Stromal cell of bone marrow (primary cell): ENCODE measurements at places on chromosomes 7 and 10.
A peak's percentile ranks its signal among the peaks of the same experiment; 100 is the strongest.

DNA sequence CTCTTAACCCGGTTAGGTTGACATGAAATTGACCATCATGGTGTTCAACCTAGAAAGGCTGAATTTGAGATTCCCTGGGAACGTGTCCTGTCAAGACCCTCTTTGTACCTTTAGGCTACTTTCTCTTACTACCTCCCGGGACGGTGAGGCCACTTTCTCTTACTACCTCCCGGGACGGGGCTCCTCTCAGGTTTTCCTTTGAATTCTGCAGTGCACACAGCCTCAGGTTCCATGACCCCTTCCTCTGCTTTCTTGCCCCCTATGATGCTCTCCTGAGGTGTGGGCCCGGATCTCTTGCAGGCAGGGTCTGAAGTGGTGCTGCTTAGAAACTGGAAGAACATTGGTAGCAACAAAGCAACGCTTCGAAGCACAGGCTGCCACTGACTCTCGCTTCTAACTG, 155.3 kb downstream of the CAMK1D start:
- no peak for DNase-seq

DNA sequence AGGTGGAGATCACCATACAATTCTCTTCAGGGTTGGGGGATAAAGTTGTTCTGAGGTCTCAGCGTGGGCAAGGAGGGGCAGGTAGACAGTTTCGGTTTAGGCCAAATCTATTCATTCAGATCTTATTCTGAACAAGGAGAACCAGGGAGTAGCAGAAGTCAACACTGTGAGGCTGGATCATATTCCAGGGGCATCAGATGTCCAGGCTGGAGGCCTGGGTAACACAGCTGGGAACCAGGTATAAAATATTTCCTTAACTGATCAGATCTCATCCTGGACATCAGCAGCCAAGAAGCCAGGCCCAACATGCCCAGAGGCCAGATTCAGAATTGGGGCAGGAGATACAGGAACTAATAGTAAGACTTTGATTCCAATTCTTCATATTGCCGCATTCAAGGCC, 19.2 kb upstream of the FLNC start:
- no peak for DNase-seq

GRCh38 chr10:23459308-23459939, 20.5 kb downstream of the OTUD1 start:
- no peak for DNase-seq

DNA sequence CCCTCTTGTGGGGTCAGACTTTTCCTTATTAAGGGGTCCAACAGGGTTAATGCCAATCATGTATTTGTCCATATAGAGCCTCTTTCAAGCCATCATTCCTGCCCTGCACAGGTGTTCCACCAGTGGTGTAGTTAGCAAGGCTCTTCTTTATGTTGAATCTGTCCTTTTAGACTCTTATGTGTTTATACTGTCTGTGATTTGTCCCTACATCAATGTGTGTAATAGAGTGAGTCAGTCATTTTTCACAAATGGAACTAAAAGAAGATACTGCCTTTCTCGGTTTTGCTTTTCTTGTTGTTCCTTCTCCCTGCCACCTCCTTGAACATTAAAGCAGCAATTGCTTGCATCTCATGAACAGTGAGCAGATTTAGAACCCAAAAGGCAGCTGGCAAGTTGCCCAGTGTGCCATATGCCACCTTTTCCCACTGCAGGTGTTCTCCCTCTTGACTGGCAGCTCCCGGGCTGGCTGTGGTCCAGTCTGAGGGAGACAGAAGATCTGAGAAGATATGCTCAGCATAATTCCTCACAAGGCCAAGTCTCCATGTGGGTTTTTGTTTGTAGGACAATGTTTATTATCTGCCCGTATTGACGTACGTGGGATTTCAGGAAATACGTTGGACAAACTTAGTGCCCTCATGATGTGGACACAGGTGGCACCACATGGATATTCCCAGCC, 154.1 kb downstream of the LHFPL3 start:
- no peak for DNase-seq

DNA sequence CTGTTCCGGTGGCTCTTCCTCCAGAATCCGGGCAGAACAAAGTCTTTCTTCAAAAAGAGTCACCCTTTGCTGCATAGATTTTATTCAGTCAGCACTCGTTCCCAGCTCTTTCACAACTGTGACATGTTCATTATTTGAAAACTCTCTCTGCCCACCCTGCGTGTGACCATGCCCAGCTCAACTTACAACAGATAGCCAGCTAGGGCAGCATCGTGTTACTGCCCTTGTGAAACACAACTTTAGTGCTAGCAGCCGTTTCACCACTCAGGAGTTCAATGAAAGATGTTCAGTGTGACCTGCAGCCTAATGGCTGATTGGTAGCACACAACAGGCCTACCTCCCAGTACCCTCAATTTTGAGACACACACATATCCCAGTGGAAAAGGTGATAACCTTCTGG, 57.9 kb downstream of the ZNF438 start:
- no peak for DNase-seq

DNA sequence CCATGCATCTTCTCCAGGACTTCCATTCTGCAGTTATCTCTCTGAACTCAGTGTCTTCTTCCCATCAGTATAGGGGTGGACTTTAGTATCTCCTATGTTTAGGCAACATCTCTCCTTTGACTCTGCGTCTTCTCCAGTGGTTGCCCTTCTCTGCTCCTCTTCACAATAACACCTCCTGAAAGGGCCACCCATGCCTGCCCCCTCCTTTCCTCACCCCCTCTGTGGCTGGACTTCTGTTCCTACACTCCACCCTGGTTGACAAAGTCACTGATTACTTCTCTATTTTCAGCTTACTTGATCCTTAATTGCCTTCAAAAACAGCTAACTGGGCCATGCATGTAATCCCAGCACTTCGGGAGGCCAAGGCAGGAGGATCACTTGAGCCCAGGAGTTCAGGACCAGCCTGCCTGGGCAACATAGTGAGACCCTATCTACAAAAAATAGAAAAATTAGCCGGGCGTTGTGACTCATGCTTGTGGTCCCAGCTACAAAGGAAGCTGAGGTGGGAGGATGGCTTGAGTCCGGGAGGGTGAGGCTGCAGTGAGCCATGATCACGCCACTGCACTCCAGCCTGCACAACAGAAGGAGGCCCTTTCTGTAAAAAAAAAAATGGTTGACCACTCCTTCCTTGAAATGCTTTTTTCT, 13.7 kb downstream of the SRGN start:
- no peak for DNase-seq

GRCh38 chr10:92760609-92761008, 70.9 kb downstream of the HHEX start:
- peak; percentile 49 for DNase-seq

DNA sequence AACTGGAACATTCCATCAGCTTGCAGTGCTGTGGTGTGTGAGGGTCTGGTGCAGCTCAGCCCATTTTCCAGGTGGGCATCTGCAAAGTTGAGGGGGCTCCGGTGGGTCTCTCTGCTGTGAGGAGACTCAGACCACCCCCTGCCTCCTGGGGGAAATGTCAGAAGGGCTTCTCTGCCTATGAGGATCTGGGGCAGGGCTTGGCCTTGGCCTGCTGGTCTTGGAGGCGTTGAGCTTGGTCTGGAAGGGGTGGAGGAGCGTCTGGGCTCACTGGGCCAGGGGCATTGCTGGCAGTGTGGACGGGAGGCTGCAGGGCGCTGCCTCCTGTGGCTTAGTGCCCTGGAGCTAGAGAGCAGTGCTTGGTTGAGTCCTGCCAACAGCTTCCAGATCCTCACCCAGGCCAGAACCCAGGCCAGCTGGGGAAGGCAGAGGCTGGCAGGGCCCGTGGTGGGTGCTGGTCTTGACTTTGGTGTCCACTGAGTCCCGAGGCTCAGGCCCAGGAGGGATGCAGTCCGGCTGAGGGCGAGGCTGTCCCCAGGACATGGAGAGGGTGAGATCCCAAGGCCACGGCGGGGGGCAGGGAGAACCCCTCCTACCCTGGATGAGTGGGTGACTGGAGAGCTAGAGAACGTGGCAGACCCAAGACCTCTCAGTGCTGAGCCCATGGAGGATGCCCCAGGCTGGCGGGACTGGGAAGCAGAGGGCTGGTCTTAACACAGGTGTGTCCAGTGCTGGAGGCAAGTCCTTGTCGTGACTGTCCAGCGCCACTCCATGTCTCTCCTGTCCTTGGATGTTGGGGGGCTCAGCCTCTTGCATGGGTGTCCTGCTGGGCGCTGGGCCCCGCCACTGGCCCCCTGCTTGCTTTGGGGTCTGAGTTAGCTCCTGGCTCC, 2.8 kb downstream of the SPRN start:
- DNase-seq, result no peak

DNA sequence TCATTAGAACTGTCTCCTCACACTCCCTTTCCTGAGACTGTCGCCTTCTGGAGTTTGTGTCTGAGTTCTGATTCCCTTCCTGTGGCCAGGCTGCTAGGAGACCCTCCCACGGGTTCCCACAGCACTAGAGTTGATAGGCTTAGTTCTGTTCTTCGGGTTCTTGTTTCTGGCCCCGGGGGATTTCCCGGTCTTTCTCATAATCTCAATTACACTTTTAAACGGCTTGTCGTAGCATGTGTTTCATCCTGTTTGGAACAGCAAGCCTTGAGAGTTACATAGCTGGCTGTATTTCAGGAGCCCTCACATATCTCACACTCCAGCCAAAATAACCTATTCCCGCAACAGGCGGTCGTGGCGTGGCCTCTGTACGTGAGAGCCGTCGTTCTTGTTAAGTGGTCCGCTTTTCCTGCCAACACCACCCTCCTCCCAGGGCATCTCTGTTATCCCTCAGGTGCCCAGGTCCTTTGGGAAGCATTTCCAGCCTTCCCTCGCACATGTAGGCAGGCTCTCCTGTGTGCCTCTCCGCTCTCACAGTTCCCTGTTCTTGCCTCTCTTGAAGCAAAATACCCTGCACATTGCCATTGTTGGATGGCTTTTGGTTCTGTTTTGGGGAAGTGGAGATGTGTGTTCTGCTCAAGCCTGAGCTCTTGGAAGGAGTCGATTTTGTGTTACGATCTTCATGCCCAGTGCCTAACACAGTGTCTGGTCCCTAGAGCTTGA, 46.0 kb downstream of the CDC123 start:
- DNase-seq, result no peak

- no peak for DNase-seq
Measured at GRCh38 chr10:97328646-97329453, 5.7 kb downstream of the FRAT2 start.

DNA sequence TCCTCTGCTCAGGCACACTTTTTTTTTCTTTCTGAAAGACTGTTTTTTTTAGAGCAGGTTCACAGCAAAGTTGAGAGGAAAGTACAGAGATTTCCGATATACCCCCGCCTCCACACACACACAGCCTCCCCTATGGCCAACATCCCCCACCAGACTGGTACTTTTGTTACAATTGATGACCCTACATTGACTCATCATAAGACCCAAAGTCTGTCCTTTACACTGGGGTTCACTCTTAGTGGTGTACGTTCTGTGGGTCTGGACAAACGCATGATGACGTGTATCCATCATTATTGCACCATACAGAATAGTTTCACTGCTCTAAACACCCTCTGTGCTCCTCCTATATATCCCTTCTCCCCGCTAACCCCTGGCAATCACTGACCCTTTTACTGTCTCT, 107.7 kb downstream of the RBM20 start:
- DNase-seq, result no peak

DNA sequence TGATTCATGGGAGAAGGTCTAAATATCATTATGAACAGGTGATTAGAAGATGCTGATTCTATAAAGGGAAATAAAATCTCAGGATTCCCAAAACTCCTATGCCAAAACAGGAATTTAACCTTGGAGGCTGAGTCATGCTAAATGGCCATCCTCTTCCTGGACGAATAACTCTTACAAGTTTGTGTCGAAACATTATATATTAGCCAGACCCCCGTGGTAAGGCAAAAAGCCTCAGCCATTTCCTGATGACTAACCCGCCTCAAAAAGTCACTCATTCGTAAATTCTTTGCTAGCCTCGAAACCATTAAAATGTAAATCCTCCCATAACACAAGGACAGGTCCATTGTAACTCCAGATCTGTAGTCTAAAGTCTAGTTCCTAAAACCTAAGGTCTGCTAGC, 32.0 kb downstream of the CUL2 start:
- peak; percentile 66 for DNase-seq

DNA sequence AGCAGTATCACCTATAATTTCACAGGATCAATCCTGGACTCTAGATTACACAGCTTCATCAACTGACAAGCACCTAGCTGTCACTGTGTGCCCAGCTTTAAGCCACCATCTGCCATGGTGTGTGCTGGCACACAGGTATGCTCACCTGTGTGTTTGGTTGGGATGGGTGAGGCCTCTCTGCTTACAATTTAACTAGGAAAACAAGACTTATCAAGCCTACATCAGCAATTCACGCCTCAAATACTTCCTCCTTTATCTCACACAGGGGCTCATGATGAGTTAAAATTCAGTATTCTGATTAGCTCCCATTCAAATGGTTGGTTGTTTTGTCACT, 608.2 kb downstream of the PARD3 start:
- no peak for DNase-seq

GRCh38 chr7:35256256-35257175, 2.6 kb upstream of the TBX20 start:
- DNase-seq, result no peak

DNA sequence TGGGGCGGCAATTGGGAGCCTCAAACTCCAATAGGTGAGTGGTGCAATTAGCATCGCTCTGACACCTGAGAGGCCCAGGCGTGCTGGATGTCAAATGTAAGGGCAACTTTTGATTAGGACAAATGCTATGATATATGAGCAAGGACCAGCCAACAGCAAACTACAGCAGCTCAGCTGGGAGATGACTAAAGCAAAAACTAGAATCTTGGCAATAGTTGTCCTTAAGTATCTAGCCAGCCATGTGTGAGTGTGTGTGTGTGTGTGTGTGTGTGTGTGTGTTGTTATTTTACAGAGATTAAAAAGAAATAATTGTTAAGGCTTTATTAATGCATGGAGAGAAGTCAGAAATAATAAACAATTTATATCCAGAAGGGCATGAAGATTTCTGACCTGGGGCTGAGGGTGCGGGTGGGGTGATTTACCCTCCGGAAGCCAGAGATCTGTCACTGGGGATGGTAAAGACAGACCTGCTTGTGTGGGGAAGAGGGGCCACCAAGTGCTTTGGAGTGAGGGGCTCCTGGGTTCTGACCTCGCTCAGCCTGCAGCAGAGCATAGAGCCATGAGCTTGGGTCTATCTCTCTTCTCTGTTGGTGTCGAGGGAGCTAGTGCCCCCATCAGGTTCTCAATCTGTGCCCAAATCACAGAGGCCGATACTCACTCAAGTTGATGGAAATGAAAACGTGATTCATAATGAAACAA, 77.3 kb downstream of the EMX2 start:
- DNase-seq, result peak; percentile 26

GRCh38 chr7:149870701-149871483, 2.9 kb upstream of the ATP6V0E2 start:
- DNase-seq, result no peak

DNA sequence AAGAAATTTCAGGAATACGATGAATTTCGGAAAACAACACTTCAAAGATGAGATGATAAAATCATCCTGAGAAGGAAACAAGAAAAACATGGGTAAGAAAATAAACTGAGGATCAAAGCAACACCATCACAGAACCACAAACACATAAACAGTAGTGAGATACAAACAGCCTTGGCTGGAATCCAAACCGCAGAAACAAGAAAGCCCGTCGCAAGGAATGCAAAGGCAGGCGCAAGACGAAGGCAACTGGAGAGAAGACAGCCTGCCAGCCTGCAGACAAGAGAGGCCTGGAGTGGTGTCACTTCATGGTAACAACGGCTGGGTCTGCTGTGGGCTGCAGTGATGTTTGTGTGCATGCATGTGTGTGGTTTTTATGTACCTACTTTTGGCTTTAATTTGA, 61.8 kb upstream of the DRGX start:
- no peak for DNase-seq

- no peak for DNase-seq
Measured at GRCh38 chr7:100965723-100966541, 3.4 kb upstream of the MUC12 start.
